AG08395 (cell line): ENCODE measurements at places on chromosomes 16 and 17.
A peak's percentile ranks its signal among the peaks of the same experiment; 100 is the strongest.

DNA sequence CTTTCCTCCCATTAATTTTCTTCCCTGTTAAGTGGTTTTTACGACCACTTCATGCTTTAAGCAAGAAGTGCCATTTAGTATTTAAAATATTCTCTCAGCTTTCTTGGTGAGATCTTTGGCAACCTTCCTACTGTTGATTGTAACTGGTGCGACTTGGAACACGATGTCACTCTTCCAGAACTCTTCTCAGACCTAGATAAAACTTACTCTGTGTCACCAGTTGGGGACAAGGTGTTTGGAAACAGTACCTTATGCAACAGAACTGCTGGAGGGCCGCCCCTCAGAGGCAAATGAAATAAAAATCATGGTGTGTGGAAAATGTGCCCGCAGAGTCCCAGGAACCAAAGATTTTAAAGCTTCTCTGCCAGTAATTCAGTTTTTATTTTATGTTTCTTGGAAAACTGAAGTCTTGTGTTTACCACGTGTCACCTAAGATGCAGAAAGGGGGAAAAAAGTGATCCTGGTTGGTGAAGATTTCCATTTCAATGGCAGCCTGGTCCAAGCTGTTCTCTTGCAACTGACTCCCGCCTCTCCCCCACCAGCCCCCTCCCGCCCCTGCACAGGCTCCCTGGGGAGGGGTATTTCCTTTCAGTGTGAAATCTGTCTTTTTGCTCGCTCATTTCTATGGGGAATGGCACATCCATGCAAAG is 7.2 kb upstream of the HSD11B2 start:
- no peak for DNase-seq

- DNase-seq: no peak
These were observed 229.1 kb upstream of the COX10 start for GRCh38 chr17:13840254-13840653.

DNA sequence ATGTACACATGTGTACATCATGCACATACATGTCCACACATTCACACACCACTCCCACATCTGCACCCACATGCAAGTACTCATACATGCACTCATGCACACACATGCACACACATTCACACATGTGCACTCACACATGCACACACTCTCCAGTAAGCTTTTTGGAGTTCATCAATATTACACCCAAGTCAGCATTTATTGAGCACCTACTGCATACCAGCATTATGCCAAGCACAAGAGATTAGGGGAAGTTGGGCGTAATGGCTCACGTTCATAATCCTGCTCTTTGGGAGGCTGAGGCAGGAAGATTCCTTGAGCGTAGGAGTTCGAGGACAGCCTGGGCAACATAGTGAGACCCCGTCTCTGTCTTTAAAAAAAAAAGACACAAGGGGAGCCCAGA is 87.6 kb upstream of the HSBP1 start:
- DNase-seq: no peak

DNA sequence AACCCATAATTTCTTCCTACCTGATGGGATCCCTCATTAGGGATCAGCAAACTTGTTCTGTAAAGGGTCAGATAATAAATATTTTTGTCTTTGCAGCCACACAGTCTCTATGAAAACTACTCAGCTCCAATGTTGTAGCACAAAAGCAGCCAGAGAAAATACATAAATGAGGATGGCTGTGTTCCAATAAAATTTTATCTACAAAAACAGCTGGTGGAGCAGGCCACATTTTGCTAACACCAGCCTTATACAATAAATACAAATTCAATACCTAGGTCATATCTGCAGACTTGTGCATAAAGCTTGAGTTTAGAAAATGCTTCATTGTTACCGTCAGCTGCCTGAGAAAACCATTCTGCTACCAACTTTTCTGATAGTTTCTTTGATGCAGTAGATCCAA is 38.4 kb upstream of the INTS2 start:
- DNase-seq: no peak

- DNase-seq: no peak
These were observed 11.1 kb downstream of the DRC3 start for GRCh38 chr17:17983776-17984175.

- DNase-seq: peak; percentile 53
These were observed 20.4 kb upstream of the CPNE2 start for GRCh38 chr16:57071831-57072582.

DNA sequence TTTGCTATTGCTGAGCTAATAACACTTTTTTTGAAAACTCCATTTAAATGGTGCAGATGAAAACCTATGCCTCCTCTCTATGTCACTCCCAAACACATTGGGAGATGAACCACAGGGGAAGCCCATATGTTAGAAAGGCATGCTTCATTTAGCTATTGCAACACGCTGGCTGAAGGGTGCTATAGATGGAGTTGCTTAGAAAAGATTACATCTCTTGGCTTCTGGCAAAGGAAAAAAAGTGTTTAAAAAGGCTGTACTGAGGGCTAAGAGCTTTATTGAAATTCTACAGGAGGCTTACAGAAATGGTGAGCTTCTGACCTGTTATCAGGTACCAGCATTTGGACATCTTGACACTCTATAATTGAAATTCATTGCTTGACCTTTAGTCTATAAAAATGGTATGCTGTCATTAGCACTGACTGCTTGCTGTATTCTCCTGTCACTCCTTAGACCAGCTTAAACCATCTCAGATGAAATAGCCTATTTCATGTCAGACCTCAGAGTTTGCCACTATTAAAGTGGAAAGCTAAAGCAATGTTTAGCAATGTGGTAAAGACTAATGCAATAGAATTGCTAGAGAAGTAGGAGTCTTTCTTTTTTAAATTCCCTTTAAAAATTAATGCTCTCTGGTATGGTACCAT is 503.9 kb downstream of the CDH11 start:
- DNase-seq: no peak

DNA sequence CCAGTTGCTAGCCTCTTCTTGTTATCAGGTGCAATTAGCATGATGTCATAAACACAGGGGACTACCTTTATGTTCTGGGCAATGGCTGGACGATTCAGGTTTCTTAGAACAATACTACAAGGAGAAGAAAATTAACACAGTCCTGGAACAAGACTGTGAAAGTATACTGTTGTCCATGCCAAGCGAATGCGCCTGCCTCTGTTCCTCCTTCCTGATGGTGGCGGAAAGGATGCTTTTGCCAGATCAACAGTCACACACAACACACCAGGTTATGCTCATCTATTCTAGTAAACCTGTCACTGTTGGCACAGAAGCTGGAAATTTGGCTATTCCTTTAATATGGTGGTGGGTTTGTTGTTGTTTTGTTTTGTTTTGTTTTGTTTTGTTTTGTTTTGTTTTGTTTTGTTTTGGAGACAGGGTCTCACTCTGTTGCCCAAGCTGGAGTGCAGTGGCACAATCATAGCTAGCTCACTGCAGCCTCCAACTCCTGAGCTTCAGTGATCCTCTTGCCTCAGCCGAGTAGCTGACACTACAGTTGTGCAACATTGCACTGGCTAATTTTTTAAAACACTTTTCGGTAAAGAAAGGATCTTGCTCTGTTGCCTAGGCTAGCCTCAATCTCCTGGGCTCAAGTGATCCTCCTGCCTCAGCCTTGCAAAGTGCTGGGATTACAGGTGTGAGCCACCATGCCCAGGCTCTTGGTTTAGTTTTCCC is 3.1 kb upstream of the CD300LD start:
- no peak for DNase-seq

- DNase-seq: no peak
These were observed at the start of gene DNAI2 for GRCh38 chr17:74274060-74274708. Gene DNAI2 (plus strand): TSS chr17:74274234. CDS start chr17:74281818, 7,584 bp downstream.

DNA sequence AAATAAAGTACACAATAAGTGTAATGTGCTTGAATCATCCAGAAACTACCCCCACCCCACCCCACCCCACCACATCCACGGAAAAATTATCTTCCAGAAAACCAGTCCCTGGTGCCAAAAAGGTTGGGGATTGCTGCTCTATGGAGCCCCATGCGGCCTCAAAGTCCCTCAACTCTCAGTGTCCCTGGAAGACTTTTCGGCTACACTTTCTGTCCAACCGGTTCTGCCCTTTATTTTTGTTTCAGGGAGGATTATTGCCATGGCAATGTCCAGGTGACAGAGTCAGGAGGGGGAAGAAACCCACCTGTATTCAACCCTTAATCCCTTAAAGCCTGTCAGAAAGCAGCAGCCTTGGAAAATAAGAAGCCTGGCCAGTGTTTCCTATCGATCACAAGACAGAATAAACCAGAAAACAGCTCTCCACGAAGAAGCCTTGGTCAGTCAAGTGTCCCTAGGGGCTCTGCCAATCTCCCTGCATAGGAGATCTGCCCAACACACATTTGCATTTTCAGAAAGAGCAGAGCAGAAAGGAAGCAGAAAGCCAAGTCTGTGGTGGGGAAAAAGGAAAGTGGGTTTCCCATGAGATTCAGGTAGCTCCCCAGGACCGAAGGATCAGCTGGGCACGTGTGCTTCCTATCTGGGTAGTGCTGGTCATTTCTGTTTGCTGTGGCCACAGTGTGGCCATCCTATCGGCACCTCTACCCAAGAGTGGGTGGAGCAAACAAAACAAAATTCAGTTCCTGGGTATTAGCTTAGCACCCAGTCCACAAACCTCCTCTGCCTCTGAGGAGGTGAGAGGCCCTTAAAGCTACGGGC is 342.7 kb downstream of the SOX9 start:
- DNase-seq: no peak

DNA sequence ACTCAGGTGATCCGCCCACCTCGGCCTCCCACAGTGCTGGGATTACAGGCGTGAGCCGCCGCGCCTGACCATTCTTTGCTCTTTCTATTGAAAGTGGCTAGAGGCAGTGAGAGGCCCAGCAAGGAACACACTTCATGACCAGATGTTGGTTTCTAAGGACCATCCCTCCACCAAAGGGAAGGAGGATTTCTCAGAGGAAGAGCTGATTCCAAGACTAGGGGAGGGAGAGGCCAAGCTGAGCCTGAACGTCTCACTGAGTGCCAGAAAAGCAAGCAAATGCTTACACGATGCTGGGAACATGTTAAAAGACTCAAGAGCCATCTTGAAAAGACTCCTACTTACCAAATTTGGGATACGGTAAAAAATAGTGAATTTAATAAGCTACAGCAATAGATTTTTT is 79.2 kb downstream of the MRM3 start:
- no peak for DNase-seq

- DNase-seq: peak; percentile 93
These were observed 949 bp downstream of the UBTF start for GRCh38 chr17:44218344-44219107.

- peak; percentile 97 for DNase-seq
These were observed 826 bp upstream of the GSE1 start for GRCh38 chr16:85612191-85612800.

DNA sequence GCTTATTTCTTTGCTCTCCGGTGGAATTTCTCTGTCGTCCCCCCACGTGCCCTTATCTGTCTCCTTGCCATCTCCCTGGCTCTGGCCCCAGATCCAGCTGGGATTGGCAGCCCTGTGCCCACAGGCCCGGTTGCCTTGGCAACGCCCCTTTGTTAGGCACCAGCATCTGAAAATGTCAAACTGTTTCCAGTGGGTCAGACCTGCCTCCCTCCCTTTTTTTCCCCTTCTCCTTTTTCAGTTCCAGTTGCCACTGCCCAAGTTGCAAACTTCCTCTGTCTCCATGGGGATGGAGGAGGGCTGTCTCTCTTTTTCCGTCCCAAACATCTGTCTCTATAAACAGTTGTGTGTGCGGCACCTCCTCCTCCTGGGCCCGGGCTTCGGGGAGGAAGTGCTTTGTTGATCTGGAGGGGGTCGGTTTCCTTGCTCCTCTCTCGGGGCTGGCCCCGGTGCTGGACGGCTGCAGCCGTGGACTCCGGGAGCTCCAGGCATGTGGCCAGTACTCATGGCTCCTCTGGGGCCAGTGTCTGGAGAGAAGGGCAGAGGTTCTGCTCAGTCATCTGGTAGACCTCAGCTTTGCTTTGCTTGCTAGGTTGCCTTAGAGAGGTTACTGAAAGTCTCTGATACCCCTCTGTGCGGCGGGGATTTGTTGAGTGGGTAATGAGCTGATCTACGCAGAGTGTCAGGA is 35.3 kb downstream of the SOCS3 start:
- peak; percentile 81 for DNase-seq

- DNase-seq: no peak
These were observed 19.9 kb downstream of the TLE7 start for GRCh38 chr16:71421911-71422310.

DNA sequence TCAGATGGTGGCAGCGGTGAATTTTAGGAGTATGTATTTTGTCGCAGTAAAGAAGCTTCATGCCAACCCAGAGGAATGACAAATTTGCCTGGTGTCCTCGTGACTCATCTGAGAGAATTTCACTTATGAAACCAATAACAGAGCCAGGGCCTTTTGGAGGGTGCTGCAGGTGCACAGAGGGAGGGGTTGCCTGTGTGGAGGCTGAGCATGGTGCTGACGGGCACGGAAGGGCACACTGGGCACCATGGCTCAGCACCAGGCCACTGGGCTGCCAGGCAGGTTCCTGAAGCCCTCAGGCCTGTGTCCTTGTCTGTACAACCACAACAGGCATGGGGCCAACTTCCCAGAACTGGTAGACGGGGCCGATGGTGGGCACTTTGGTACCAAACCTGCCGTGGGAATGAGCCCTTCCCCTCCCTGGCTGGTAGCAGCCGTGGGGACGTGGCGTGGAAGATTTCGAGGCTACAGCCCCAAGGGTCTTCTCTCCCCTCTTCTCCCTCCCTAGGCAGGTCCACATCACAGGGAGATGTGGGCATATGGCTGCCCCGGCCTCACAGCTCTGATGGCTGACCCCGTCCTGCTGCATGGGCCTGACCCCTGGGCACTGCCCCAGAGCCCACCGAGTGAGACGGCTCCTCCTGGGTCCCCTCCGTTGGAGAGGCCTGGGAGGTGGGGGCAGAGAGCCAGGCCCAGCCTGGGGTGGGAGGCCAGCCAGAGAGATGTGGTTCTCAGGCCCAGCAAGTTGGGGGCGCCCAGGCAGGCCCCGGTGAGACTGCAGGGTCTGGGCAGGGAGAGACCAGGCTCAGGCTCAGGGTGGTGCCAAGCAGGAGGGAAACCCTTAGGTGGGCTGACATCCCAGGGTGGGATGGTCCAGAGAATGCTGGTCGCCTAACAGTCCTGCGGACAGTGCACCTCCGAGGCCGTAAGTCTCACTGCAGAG is 30.2 kb upstream of the ZNF469 start:
- no peak for DNase-seq

DNA sequence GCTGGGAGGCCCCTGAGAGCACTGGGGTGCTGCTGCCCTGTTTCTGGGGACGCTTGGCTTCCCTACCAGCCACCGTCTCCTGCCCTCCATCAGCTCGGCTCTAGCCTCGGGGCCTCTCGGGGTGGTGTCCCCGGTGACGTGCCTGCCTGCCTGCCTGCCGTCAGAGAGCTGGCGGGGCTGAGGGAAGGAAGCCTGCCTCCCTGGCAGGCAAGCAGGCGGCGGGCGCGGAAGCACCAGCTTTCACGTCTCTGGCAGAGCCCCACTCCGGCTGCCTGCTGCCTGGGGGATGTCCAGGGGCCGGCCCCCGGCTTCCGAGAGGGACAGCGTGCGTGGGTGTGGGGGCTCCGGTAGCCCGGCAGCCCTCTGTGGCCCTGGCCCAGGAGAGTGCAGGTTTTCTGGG is 9.3 kb downstream of the CENPX start:
- DNase-seq: peak; percentile 71

- no peak for DNase-seq
These were observed 15.5 kb upstream of the CRK start for GRCh38 chr17:1471490-1471889.
